ENCODE measurements at places on chromosomes 5 and 9.

DNA sequence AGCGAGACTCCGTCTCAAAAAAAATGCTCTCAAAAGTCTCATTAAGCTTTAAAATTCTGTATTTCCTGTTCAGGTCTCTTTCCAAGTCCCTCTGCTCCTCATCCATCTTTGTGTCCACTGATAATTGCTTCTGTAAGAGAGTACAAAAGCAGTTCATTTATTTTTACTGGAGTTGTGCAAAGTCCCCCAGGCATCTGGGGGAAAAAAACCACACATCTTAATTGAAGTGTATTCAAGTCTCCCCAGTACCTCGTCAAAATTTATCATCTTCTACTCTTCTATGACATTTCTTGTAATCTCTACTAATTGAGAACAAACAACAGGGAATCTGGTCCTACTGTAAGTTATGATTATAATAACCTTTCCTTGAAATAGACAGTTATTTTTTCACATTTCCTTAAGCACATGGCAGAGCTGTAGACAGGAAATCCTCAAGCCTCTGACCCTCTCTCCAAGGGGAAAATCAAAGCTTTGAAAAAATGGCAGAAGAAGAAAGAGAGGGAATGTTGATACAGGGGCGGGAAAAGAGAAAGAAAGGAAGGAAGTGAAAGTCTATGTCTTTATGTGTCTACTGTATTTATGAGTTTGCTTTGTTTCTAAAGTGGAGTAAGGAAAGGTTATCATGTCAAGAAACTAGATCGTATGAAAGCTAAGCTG lies 51.5 kb downstream of the RAI14 start:
- no peak for DNase-seq

DNA sequence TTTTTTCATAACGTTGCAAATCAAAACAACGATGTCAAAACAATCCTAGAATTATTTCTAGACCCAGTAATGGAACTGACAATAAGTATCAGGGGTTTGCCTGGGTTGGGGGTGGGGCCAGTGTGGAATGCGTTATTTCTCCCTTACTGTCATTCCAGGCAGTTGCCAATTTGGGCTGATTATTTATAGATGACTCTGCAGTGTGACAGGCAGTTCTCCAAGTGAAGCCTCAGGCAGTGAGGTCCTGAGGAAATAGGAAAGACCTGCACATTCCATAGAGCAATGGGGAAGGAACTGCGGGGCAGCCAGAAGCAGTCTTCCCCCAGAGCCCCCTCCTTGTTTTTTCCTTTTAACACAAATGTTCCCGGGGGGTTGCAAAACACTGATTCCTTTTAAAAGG lies 179.0 kb downstream of the YTHDC2 start:
- no peak for DNase-seq

DNA sequence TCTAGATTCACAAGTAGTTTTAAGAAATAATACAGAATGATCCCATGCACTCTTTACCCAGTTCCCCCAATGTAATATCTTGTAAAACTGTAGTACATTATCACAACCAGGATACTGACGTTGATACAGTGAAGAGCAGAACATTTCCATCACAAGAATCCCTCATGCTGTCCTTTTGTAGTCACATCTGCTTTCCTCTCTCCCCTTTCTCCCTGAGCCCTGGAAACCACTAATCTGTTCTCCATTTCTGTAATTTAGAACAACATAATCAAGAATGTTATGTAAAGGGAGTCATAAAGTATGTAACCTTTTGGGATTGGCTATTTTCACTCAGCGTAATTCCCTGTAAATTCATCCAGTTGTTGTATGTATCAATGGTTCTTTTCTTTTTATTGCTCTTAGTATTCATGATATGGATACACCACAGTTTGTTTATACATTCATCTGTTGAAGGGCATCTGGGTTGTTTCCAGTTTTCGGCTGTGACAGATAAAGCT lies 61.1 kb downstream of the ERCC6L2 start:
- DNase-seq, result no peak

DNA sequence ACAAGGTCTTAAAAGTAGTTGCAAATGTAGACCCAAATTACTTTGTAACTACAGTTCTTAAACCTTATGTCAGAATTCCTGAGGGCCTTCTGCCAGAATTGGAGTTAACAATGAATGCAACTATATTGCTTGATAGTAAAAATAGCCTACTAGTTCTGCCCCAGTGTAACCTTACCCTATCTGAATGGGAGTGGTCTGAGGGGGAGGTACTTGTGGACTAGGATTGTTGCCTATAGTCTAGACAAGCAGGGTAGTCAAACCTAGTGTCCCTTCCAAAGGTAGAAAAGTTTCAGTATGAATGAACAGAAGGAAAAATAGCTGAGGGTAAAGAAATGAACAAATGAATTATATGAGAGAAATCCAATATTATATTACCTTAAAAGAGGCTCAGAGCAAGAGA lies 242.2 kb downstream of the PJA2 start:
- no peak for DNase-seq

- no peak for DNase-seq
Measured at GRCh38 chr5:73205305-73205704, 32.3 kb downstream of the TMEM174 start.

- no peak for DNase-seq
Measured at GRCh38 chr5:172909931-172910502, 49.2 kb upstream of the RPL26L1 start.

DNA sequence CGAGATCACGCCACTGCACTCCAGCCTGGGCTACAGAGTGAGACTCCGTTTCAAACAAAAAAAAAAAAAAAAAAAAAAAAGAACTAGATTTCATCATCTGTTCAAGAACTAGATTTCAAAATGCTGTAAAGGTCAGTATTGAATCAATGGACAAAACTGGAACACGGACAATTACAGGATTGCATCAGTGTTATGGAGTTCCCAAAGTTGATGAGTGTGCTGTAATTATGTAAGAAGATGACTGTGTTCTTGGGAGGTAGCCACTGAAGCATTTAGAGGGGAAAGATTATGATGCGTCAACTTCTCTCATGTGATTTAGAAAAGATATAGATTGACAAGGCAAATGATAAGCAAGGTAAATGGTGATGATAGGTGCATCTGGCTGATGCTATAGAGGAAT lies 6.5 kb downstream of the FAM240B start:
- DNase-seq, result no peak

DNA sequence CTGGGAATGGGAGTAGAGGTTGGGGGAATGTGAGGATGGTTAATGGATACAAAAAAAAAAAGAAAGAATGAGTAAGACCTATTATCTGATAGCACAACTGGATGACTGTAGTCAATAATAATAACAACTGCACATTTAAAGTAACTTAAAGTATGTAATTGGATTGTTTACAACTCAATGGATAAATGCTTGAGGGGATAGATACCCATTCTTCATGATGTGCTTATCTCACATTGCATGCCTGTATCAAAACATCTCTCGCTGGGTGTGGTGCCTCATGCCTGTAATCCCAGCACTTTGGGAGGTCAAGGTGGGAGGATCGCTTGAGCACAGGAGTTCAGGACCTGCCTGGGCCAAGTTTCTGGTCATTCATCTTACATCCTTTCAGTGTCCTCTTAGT lies 34.6 kb downstream of the MCCC2 start:
- DNase-seq, result no peak

GRCh38 chr5:1182633-1183423 lies 18.6 kb upstream of the SLC6A19 start:
- DNase-seq, result no peak

DNA sequence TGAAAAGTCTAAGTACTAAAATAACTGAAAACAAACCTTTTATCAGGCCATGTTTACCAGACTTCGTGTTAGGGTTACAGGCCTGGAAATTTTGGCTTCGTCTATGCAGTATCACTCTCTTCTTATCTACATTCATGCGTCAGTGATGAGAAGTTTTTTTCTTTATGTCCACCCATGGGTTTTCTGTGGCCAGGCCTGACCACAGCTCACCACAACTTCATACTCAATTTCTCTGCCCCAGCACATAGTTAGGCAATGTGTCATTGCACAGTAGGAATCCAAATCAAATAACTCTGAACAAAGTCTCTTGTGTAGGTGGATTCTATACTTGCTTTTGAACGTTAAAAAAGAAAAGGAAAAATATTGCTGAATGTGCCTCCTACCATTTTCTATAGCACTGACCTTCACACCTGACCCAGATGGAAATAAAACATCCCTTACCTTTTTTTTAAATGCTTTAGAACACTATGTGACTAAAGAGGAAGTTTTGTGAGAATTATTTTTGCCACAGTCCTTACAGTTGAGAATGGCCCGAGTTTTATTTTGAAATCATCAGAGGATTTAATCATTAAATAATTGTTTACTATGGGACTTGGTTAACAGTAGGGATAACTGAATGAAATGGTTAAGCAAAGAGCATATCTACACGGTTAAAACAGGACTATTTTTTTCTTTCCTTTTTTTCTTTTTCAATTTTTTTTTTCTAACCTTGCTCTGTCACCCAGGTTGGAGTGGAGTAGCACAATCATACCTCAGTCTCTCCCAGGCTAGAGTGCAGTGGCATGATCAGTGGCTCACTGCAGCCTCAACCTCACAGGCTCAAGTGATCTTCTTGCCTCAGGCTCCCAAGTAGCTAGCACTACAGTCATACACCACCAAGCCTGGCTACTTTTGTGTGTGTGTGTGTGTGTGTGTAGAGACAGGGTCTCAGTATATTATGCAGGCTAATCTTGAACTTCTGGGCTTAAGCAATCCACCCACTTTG lies 1247.0 kb upstream of the ACO1 start:
- DNase-seq, result no peak

DNA sequence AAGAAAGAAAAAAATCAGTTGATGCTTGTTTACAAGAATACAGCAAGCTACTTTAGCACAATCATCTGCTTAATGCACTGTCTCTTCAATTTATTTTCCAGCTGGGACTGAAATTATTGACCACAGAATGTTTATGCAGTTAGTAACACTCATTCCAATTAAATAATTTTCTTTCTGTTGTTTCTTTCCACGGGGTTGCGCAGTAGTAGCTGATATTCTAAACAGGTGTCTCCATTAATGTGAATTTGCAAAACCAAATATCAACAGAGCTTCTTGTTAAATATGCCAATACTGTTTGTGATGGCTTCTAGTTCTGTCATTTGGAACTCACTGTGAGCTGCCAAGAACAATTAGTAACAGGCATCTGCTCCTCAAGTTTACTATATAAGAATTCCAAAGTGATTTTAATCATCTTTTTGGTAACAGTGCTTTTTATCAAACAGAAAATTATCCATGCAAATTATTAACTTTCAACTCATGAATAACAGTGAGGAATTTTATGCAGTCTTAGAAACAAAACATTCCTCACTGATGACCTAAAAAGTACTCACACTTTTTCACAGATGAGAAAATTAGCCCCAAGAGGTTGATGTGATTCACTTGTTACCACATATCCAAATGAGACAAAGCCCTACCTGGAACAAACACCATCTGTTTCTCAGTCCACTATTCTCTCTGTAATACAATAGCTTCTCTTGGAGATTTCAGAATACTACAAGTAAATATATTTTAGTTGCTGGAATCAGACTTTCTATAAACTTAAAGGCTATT lies 567.6 kb upstream of the RGMB start:
- DNase-seq, result no peak

GRCh38 chr9:70462300-70462699 lies 47.8 kb upstream of the KLF9 start:
- no peak for DNase-seq

DNA sequence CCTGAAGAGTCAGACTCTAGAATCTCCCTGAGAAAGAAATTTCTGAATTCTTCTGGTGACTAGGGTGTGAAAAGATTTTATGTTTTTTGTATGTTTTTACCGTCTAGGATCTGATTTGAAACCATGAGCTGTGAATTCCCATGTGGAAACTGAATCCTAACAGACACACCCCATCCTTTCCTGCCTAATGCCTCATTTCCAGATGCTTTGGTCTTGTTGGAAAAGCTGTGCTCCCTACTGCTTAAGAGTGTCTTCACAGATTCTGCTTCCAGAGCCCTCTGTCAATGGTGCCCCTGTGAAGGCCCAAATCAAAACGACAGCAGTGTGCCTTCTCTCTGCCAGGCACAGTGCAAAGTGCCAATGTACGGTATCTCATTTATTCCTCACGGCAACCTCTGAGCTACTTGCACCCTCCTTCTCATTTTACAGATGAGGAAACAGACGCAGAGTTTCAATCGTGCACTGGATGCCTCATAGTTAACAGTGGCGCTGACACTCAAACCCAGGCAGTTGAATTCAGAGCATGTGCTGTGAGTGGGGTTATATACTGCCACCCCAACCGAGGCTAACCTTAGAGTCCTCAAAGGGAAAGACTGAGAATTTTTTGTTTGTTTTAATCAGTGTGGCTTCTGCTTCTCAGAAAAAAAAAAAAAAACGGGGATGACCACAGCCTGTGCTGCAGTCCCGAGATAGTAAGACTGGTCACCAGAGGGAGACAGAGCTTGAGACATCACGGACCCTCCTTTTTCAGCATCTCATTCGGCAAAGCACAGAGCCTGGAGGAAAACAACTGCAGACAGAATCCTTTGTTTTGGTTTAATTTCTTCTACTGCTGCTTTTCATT lies 188.4 kb downstream of the SNCAIP start:
- no peak for DNase-seq

GRCh38 chr5:58760222-58760621 lies 177.3 kb downstream of the RAB3C start:
- no peak for DNase-seq

- no peak for DNase-seq
Measured at GRCh38 chr5:644971-645370, 32.8 kb downstream of the CEP72 start.

DNA sequence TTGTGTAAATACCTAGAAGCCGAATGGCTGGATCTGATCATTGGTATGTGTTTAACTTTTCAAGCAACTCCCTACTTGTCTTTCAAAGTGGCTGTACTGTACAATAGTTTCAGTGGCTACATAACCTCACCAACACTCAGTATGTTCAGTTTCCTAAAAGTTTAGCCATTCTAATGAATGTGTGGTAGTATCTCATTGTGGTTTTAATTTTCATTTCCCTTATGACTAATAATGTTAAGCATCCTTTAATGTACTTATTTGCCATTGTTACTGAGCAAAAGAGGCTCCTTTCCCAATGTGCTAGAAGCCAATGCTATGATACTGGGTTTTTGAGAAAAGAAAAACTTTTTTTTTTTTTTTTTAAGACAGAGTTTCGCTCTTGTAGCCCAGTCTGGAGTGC lies 27.8 kb upstream of the ALDOB start:
- no peak for DNase-seq

DNA sequence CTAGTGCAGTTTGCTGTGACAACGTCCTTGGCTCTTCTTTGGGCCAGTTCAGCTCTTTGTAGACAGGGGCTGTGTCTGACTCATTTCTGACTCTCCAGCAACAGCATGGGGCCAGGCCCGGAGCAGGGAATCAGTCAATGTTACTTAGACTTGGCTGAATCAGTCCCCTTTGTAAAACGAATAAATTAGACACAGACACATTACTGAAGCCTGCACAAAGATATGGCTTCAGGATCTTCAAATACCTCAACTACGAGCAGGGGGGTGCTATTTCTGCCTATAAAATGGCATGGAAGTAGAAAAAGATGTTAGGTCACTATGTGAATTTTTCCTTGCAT lies 204.7 kb downstream of the TTLL11 start:
- DNase-seq, result no peak

All from glomerular endothelial cell (primary cell).